ENCODE measurements at places on chromosomes 5 and 9.

DNA sequence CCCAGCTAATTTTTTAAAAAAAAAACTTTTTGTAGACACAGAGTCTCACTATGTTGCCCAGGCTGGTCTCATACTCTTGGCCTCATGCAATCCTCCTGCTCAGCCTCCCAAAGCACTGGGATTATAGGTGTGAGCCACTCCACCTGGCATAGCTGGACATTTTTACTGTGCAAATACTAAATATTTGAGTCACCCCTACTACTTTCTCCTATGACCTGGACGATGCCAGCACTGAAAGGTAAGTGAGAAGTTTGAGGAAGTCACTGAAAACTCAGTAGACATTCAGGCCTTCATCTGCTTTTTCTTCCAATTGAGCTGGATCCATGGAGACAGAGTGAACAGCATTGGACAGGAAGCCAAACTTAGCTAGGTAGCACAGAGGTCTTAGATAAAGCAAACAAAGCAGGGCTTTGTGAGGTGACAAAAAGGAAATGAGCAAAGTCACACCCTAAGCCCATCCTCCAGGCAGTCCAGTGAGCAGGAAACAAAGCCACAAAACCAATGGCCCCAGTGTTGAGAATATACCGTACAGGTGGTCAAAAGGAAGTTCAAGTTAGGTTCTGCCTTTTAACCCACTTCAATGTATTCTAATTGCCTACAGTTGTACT is 192.6 kb upstream of the RASA1 start:
- no peak for DNase-seq

- DNase-seq = no peak
These were observed 80.3 kb downstream of the ENC1 start for GRCh38 chr5:74560245-74560644.

DNA sequence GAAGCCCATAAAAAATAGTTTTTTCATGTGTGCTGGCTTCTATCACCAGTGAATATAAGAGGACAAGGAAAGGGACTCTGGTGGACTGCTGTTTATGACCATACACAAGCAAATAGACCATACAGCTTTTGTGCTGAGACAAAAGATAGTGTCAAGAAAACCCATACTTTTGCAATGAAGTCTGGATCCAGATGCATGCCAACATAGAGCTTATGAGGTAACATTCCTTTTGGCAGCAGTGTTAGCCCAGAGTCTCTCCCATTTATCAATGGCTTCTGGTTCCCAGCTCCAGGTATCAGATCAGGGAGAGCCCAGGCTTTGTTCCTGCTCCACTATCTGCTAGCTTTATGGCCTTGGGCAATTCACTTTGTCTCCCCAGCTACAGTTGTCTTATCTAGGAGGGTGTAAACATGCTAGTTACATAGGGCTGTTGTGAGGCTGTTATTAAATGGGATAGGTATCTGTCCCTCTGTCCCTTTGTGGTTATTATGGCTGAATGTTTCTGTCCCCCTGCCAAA is 55.6 kb downstream of the CCDC192 start:
- no peak for DNase-seq

GRCh38 chr5:15914638-15915037 is 265.0 kb downstream of the MARCHF11 start:
- DNase-seq = no peak

GRCh38 chr5:55063899-55064298 is 38.5 kb upstream of the GZMA start:
- DNase-seq = no peak

- no peak for DNase-seq
These were observed 13.4 kb downstream of the PCSK5 start for GRCh38 chr9:75903785-75904360.

DNA sequence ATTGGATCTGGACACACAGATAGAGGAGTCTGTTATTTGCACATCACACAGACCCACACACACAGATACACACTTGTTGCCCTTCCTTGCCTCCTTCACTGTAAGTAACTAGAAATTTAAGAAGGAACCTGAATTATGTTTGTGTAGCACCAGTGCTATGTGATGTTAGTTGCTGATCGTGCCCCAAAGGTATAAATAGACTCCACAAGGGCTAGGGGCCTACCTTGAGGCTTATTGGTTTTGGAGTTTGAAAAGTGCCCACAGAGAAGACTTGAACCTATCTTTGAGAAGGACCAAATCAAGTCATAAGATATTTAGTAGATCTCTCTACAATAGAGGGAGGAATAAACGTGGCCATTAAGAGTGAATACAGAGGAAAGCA is 8.8 kb upstream of the TGFBI start:
- DNase-seq = no peak

- DNase-seq = no peak
These were observed 70.2 kb downstream of the PRUNE2 start for GRCh38 chr9:76835571-76836283.

GRCh38 chr5:148999741-149000140 is 63.1 kb downstream of the SH3TC2 start:
- no peak for DNase-seq

- DNase-seq = no peak
These were observed 126.5 kb downstream of the MYO10 start for GRCh38 chr5:16809395-16810207.

DNA sequence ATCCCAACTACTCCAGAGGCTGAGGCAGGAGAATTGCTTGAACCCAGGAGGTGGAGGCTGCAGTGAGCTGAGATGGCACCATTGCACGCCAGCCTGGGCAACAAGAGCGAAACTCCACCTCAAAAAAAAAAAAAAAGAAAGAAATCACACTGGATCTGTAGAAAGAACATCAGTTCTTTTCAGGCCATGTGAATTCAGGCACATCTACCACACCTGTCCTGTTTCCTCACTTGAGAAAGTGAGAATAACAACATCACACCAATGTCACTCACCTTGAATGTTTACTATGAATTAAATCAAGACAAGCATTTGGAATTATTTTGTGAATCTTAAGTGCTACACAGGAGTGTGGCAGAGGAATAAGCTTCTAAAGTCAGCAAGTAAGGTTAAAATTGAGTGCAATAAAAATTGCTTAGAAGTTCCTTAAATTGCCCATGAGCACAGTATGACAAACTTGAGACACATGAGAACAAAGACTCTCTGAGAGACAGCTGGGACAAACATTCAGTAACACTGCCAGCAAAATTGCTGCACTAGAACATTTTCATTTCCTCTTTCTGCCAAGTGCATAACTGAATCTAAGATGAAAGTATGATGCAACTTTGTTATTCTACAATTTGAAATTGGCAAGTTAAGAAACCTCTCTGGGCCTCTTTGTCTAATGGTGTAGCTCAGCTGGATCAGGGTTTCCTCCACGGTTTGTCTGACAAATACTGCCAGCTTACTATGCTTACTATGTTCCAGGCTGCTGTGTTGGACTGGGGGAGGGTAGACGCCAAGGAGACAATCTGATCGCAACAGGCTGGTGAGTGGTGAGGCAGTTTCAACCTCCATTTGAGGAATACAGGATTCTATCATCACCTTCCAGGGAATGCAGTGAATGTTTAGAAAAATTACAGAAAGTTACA is 1.9 kb upstream of the RIC1 start:
- no peak for DNase-seq
